Left ventricle myocardium superior (tissue), 1 donor: ENCODE measurements at places on chromosomes 13 and 19.

DNA sequence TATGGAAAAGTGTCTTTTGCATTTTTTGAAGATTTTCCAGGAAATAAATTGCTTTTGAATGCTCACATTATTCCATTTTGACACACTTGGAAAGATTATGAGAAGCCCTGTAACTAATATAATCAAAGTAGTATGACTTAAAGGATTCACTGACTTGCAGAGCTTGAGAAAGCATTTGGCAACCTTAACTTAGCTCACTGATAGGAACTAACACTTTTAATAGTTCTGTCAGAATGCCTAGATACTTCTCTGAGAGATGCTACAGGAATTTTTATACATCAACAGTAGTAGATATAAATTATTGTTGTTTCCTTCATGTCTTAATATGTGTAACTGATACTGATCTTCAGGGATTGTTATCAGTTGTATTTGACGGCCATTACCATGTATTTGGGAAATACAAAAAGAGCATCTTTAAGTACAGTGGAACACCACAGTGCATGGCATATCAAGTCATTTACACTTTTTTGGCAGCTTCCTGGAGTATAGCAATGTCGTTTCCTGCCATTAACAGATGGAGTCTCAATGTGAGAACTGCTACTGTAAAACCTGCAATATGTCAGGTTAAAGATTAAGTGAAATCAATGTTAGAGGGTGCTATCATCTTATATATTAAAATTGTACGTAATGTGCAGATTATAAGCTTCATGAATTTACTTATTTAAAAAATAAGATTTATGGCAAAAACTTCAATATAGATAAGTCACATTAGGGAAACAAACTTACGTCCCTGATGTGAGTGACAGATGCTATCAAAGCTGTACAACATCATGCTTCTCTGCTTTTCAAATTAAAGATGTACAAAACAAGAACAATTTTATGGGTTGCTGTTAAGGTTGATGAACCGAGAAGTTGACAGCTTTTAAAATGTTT lies 1159.8 kb upstream of the MIR17HG start:
- no peak for DNase-seq

- no peak for DNase-seq
Measured at GRCh38 chr13:102651892-102652291, 43.0 kb downstream of the METTL21C start.

- no peak for DNase-seq
Measured at GRCh38 chr19:39816287-39817048, 17.5 kb downstream of the DYRK1B start.

DNA sequence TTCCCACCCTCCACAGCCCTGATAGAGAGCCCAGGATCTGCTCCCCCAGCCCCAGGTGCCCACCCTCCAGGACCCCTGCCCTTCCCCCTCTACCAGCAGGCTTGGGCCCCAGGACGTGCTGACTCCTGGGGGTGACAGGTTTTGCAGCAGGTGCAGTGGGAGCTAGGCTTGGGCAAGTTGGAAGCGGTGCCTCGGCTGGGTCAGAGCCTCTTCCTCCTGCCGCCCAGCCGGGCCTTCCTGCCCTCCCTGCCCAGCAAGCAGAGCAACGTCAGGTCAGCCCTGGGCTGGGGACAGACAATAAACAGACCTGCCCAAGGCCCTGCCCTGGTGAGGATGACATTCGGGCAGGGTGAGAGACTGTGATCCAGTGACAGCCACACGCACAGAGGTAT lies 9.2 kb upstream of the NCCRP1 start:
- DNase-seq: no peak

GRCh38 chr13:98930151-98930591 lies 47.7 kb downstream of the DOCK9 start:
- DNase-seq: no peak

- no peak for DNase-seq
Measured at GRCh38 chr19:40081411-40081810, 9.3 kb downstream of the ZNF780A start.

DNA sequence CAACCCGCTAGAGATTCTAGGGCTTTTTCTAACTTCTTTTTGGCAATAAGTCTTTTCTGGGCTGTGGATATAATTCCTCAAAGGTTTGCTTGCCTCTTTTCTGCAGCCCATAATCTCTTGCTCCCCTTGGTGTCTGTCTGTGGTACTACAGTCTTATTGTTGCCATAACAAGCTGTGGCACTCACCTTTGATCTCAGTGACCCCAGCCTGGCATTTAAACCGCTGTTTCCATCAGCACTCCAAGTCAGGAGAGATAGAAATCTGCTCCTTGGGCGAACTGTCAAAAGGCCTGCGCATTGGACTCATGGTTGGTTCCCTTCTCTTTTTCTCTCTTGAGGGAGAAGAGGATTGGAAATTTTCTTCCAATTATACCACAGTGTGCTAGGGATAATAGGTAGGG lies 14.5 kb upstream of the MPHOSPH8 start:
- DNase-seq: no peak

- DNase-seq: no peak
Measured at GRCh38 chr13:50955241-50955640, 45.6 kb downstream of the RNASEH2B start.

GRCh38 chr19:38759590-38760003 lies 13.7 kb downstream of the LGALS7 start:
- DNase-seq: no peak

- no peak for DNase-seq
Measured at GRCh38 chr13:108463340-108463739, 166.1 kb upstream of the MYO16 start.

- DNase-seq: no peak
Measured at GRCh38 chr19:3284759-3285646, 60.5 kb downstream of the CELF5 start.

DNA sequence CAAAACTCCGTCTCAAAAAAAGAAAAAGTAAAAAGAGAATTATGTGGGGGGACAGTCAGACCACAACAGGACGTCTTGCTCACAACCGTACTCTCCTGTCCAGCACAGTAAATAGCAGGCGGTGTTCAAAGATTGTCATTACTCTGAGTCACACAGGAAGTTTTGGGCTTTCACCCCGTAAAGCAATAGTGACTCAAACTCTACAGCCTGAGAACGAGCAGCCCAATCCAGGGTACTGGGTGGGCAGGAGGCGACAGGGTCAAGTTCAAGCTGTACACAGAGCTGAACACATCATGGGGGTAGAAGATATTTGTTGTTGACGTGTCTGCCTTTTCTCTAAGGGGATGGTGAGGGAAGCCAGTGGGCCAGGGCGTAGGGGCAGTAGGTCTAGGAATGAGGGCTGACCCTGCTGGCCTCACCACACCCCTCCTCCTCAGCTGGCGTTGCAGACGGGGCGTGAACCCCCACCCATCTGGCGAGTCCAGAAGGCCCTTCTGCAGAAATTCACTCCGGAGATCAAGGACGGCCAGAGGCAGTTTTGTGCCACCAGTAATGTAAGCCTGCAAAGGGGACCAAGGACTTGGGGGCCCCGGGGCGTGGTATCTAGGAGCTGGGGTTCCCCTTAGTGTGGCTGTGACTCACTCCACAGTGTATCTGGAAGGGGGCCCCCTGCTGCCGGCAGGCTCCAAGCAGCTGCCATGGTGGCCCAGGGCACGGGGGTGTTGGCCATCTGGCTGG lies 23.3 kb downstream of the PRR12 start:
- DNase-seq: no peak

DNA sequence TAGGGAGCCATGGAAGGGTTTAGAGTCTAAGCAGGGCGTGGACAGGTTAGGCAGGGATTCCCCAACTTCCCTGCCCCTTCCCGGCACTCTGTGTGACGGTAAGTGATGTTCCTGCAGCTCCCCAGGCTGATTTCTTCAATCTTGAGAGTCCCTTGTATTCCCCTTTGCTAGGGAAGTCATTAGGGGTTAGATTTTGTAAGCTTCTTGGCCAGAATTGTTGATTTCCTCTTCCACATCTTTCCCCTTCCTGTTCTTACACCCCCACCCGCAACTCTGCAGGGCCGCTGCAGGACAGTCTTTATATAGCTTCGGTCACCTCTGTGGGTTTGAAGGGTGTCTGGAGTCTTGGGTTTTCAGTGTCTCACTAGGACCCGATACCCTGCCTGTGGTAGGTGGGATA lies 10.6 kb upstream of the ADGRE1 start:
- DNase-seq: no peak

DNA sequence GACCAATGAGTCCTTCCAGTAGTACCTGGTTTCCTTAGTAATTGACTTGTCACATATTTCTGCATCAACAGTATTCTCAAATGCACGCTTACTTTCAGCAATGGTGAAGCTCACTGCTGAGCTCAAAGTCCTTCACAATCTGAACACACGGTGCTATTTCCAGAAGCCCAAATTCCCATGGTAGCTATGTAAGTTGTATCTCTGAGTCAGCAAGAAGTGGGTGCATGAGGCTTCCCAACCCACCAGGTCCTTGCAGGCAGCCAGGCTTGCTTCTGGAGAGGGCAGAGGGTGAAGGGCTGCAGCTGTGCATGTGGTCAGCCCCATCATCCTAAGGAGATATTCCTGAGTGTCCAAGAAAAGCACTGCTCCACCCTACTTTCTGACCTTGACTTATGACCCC lies 25.7 kb downstream of the COL4A2 start:
- DNase-seq: no peak

GRCh38 chr19:43798026-43798545 lies 4.2 kb downstream of the LYPD5 start:
- DNase-seq: no peak

DNA sequence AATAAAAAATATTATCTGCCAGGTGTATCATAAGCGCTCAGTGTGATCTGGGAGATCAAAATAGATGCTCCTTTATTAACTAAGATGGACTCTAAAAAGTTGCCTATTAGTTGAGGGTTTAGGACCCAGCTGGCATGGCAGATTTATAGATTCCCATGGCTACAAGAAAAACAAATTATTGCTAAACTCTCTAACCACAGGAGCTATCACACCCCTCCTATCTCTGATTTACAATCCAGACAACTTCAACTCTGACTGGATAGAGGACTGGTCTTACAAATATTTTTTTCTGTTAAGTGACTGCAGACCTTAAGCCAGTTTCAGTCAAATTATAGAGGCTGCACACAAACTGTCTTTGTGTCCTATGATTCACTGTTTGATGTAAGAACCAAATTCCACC lies 45.4 kb upstream of the MYCBP2 start:
- no peak for DNase-seq

DNA sequence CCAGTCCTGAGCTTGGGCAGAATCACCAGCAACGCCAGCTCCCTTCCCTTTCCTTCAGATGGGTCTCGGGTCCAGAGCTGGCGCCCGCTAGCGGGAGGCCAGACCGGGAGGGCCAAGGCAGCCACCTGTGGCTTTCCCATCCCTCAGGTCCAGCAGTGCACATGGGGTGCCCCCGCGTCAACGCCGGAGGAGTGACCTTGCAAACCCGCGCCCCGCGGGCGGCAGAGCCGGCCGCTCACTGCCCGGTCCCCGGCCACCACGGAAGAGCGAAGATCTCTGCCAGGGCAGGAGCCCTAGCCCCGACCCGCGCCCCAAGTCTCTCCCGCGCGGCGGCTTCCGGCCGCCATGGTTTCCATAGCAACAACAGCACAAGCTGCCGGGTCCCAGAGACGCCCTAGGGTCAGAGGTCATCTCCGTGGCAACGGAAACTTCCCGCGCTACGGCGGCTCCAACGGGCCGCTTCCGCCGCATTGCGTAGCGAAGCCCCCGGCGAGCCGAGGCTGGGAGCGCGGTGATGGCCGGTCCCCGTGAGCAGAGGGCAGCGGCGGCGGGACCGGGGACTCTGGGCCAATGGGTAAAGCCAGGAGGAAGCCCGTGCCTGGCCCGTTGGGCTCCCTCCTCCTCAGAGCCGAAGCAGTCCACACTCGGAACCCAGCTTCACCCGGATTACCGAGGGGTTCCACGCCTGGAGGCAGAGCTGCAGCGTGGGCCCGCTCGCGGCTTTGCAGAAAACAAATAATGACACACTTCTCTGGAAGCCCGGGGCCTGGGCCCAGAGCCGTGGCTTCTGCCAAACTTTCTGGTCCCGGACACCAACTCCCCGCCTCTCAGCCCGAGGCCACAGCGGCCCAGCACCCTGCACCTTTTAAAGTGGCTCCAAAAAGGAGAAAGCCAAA lies 7.4 kb downstream of the FGF14 start:
- peak; percentile 96 for DNase-seq

- DNase-seq: no peak
Measured at GRCh38 chr19:41879670-41880328, 2.7 kb downstream of the CD79A start.

DNA sequence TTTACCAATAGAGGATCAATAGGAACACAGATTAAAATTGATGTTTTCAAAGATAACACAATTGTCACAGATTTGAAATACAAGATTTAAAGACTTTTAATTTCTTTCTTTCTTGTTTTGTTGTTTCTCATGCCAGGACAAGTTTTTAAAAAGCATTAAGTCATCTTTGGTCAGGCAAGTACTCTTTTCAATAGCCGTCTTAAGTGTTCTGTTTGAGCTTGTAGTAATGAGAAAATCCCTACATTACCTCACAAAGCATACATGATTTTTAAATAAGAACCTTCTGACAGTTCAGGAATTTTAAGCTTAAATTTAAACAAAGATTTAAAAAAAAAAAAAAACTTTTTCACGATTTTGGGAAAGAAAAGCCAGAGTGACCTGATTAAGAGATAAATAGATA lies 216.3 kb upstream of the PRR20A start:
- DNase-seq: no peak

- peak; percentile 57 for DNase-seq
Measured at GRCh38 chr19:19540715-19541515, 2.9 kb downstream of the CILP2 start.

- no peak for DNase-seq
Measured at GRCh38 chr13:48826039-48826438, 149.7 kb upstream of the FNDC3A start.

- no peak for DNase-seq
Measured at GRCh38 chr13:50006426-50007135, 8.7 kb upstream of the KCNRG start.

DNA sequence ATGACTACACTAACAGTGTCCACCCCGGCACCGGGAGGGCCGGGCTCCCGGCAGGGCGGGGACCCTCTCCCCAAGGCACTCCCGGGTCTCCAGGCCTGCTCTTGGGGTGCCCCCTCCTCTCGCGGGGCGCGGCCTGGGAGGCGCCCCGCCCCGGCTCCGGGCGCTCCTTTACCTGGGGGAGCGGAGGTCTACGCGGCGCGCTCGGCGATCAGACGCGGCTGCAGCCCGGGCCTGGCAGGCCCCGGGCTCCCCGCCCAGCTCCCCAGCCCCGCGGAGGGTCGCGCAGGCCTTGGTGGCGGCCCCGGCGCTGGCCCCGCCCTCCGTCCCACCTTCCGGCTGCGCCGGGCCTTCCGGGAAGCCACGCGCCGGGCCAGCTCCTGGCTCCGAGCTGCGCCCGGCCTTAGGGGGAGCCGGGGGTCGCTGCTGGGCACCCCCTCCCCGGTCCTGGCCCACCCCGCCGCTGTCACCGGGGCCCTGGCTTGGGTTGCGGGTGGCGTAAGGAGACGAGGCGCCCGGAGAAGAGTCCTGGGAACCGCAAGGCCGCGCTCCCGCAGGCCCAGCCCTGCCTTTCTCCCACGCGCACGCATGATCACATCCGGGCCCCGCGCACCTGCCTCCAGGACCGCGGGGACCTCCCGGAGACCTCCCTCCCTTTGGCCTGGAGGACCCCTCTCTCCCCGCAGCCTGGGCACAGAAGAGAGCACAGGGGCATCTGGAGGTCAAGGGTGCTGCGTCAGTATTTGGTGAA lies at the start of gene C19orf12:
TSS of gene C19orf12 (minus strand) at position 309 of the 748 bp plus-strand sequence. CDS start 6,848 bp downstream, outside the sequence.
- DNase-seq: peak; percentile 84
